ENCODE measurements at places on chromosomes 1 and 21.

GRCh38 chr1:22889213-22889827, 83.3 kb downstream of the LACTBL1 start:
- no peak for DNase-seq

GRCh38 chr1:1314237-1314586, 5.8 kb downstream of the PUSL1 start:
- DNase-seq = no peak

GRCh38 chr1:100152271-100152670, 19.3 kb downstream of the TRMT13 start:
- no peak for DNase-seq

GRCh38 chr1:109667452-109668122, at the start of gene GSTM2:
Gene GSTM2 (plus strand): TSS chr1:109668057. CDS start chr1:109668116, 59 bp downstream.
- peak; percentile 96 for DNase-seq

- DNase-seq = no peak
These were observed 23.7 kb downstream of the RGS2 start for GRCh38 chr1:192832492-192832891.

DNA sequence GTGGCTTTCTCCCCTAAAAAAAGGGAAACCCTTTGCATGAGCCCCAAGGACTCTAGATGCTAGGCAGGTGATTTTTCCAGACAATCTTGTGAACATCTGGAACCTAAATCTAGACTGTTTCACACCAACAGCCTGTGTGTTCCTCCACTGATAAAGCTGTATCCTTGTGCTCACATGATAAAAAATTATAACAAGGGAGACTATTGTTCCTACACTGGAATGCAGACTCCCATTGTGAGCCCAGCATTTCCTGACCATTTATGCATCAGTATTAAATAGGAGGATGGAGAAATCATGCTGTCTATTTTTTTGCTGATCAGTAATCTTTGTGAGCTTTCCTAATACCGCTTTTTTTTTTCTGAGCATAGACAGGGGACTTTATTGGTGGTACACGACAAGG, 52.5 kb downstream of the ZNF697 start:
- no peak for DNase-seq

- DNase-seq = no peak
These were observed 3.7 kb downstream of the LENEP start for GRCh38 chr1:154996966-154997701.

DNA sequence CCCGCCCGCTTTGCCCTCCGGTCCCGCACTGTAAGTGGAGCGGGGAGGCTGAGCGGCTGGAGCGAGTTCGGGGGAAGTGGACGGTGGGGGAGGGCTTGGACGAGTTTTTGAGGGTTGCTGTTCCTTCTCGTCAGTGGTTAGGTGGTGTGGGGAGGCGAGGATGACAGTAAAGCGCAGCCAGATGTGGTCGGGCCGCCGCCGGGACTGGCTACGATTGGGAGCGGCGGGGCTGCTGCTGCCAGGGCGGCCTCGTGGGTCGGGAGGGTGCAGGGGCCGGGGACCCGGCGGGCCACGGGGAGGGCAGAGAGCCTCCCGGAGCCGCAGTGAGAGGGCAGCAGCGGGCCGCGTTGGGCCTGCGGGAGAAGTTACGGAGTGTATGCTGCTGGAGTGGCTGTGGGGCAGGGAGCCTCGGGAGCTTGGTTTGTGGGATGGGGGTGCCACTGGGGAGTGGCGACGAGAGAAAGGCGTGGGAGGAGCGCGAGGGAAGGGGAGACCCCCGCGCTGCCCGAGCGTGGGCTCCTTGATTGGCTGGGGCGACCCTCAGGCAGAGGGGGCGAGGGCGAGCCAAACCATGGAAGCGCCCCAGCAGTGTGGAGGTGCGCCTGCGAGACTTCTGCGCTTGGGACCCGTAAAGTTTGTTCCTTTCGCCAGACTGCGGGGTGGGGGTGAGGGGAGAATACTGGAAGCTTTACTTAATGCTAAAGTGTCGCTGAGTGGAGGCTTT, 2.1 kb downstream of the ADGRL2 start:
- peak; percentile 80 for DNase-seq

DNA sequence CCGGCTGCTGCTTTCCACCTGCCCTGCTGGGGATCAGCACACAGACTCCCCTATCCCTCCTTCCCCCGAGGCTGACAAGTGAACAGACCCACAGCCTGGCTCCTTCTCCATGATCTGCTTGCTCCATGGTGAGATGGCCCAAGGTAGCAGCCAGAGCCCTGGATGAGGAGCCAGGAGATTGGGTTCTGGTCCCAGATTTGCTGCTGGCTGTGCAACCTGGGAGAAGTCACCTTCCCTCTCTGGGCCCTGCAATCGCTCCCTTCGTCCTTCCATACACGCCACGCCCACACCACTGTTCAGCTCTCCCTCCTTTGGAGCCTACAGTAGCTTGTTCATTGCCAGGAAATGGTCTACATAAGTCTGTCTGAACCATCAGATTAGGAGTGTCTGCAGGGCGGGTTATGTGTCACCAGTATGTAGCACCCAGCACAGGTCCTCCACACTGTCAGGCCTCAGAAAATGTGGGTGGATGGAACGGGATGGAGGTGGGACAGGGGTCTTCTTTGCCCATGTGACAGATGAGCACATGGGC, 9.2 kb upstream of the EPHA8 start:
- DNase-seq = no peak
